ENCODE measurements at places on chromosomes 2 and 18.

DNA sequence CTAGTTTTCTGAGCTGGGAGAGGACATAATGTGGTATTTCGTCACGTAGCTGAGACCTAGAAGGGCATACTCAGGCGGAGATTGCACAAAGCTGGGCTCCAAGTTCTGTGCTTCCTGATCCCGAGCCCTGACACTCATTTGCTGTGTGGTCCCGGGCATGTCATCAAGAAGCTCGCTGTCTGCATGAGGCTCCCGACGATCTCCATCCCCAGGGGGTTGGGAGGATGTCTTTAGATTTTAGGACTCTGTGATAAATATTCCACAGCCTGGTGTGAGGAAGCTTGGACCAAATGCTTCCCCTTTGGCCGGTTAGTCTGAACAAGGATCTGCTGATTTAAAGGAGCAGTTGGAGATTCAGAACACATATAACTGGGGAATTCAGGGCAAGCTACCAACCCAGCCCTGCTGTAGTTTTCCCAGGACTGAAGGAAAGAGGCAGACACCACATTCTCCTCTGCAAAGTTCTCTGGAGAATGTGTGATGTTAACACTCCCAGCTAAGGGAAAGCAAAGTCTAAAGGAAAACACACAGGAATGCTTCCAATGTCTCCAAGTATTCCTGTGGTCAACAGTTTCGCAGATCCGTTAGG lies 2.3 kb downstream of the KCNE4 start:
- no peaks in the 10 kb centered on the region for H3K36me3 ChIP-seq
- H3K4me3 ChIP-seq: no peak overlapping the region
- H3K4me1 ChIP-seq: no peaks in the 10 kb centered on the region
- H3K27ac ChIP-seq: no peak overlapping the region
- no peak for DNase-seq
- H3K27me3 ChIP-seq: no peaks in the 10 kb centered on the region

- no peak overlapping the region for H3K27ac ChIP-seq
- no peaks in the 10 kb centered on the region for H3K4me1 ChIP-seq
Observed at GRCh38 chr2:137937246-137937645, 27.0 kb upstream of the HNMT start.

GRCh38 chr2:234980451-234981187 lies 28.8 kb downstream of the SH3BP4 start:
- H3K27ac ChIP-seq: no peak overlapping the region
- H3K4me3 ChIP-seq: no peak overlapping the region
- no peak for DNase-seq
- H3K4me1 ChIP-seq: no peaks in the 10 kb centered on the region
- no peaks in the 10 kb centered on the region for H3K27me3 ChIP-seq

- H3K27ac ChIP-seq: no peak overlapping the region
- peaks cover 31% of the 10 kb centered on the region for H3K4me1 ChIP-seq
- no peak overlapping the region for H3K4me3 ChIP-seq
- DNase-seq: no peak
- H3K36me3 ChIP-seq: peaks cover 44% of the 10 kb centered on the region
Observed at GRCh38 chr2:113925884-113926283, 36.0 kb downstream of the ACTR3 start.

DNA sequence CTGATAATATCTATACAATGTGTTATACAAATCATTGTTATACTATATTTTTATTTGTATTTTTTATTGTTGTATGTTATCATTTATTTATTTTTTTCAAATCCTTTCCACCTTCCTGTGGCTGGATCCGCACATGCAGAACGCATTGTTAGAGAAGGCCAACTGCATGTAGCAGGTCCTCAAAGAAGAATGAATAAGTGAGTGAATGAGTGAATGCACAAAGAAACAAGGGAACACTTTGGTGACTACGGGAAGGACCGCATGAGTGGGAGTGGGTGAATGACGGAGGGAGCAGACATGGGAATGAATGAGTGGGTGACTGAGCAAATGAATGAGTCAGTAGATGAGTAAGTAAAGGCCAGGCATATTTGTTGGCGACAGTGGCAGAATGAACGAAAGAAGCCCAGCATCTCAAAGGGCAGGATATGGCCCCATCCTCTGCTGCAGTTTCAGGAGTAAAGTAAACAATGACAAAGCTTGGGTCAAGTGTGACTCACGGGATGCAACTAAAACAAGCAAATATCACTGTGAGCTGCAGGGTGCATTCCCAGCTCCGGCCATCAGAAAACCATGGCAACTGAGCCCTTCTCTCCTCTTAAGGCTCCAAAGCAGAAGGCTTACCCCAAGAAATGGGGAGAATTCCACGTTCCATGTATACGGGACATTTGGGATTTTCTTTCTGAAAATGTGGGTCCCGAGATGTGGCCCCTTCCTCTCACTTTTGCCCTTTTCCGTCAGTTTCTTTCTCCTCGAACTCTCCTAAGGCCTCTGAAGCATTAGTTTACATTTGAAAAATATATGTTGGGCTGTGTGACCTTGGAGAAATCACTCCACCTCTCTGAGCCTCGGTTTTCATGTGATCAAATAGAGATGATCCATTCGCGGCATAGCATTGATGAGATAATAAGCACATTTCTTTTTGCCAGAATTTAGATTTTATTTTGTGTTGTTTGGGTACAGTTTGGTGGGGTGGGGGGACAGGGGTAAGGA lies 24.5 kb downstream of the KCNF1 start:
- H3K27ac ChIP-seq: no peak overlapping the region
- H3K4me1 ChIP-seq: no peaks in the 10 kb centered on the region
- H3K27me3 ChIP-seq: no peaks in the 10 kb centered on the region
- no peaks in the 10 kb centered on the region for H3K36me3 ChIP-seq

Measured in activated CD4-positive, alpha-beta T cell treated with anti-CD3 and anti-CD28 coated beads, Interleukin-2, amount 10 ng/mL, durations not matched to agents 24 days and 14 days (primary cell).